ENCODE measurements at places on chromosomes 7 and 10.
A peak's percentile ranks its signal among the peaks of the same experiment; 100 is the strongest.

GRCh38 chr7:138125598-138126111 is 49.4 kb downstream of the AKR1D1 start:
- DNase-seq, result no peak

GRCh38 chr7:13908667-13909397 is 80.6 kb downstream of the ETV1 start:
- no peak for DNase-seq

DNA sequence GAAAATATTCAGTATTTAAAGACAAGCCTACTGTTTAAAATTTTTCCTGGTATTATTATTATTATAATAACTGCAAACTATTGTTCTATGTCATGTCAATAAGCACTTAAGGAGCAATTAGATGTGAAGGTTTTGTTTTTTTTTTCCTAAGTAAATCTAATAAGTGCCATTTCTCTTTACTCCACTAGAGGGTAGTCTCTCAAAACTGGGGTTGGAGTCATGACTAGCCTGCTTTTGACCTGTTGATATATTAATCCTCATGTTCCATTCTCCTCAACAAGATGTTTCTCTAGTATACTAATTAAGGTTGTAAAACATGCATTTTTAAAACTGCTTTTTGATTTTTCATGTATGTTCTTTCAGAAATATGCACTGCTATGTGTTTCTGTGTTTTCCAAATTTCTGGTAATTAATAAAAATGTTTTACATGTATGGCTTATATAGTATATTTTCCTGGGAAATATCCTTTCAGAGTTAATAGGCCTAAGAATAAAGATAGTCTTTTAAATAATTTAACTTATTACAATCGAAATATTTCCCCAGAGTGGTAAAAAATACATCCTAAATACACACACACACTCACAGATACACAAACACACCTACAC is 1.0 kb upstream of the LRRN3 start:
- peak; percentile 7 for DNase-seq

GRCh38 chr10:124943301-124944092 is 1.6 kb downstream of the ZRANB1 start:
- DNase-seq, result no peak

- no peak for DNase-seq
These were observed 154.3 kb downstream of the SLIT1 start for GRCh38 chr10:97031459-97031858.

DNA sequence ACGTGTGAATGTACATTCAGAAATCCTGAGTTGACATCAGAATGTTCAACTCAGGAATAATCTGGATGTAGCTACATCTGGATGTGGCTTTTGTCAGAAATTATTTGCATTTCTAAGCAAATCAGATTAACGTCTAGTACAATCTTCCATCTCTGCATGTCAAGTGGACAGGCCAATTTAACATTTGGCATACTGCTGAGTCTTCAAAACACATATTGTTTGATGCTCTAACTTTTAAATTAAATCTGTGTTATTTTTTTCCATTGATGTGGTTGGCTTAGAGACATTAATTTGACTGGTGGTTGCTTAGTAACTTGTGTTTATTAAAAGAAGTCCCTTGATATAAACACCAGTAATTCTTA is 3.4 kb downstream of the STAMBPL1 start:
- no peak for DNase-seq

- DNase-seq, result no peak
These were observed 420.2 kb downstream of the CDC14C start for GRCh38 chr7:49344556-49344955.

DNA sequence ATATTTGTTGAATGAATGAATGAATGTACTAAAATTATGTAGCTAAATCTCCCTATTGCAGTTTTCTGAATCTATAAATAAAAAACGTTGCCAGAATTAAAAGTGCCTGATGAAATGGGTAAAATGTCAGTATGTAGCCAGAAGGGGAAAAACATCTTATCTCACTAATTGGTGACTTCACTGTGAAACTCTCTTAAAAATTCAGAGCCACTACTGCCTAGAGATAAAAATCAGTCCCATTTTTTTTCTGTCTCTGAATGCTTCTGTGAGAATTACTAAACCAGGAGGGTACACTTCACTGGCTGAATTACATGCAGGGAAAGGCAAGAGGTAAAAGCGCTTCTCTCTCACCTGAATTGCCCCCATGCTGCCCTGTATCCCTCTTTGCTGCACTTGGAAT is 69.6 kb upstream of the HPS1 start:
- no peak for DNase-seq

GRCh38 chr10:30781670-30782121 is 152.1 kb upstream of the LYZL2 start:
- DNase-seq, result no peak

GRCh38 chr10:131888186-131888604 is 12.6 kb upstream of the PPP2R2D start:
- no peak for DNase-seq

DNA sequence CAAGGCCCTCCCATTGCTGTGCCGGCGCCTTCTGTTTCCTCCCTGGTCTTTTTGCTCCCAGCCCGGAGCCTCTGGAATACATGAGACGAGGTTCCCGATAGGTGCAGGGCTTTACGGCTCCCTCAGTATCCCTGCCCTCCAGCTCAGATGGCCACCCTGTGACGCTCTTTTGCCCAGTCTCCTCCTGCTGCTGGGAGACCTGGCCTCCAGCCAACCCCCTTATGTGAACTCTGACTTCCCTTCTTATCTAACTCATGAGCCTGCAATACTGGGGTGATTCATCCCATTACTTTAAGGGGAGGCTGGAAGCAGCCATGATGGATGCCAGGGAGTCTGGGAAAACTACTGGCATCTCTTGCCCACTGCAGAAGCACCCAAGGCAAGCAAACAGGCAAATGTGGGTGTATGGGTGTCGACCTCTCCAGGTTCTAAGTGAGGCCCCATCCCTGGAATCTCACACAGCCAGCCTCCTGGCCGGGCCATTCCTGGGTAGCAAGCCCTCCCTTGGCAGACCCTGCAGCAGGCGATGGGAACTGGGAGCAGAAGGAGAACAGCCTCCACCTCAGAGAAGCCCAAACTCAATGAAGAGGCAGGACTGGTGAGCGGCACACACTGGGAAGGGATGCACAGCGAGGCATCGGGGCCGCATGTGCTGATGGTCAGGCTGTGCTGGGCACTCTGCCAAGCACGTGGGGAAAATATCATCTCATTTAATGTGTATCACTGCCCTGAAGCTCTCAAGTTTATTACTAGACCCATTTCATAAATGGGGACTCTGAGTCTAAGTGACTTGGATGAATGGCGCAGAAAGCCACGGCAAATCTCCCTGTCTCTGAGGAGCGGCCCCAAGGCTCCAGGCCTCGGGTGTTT is 97.5 kb downstream of the FAM53B start:
- DNase-seq, result no peak

DNA sequence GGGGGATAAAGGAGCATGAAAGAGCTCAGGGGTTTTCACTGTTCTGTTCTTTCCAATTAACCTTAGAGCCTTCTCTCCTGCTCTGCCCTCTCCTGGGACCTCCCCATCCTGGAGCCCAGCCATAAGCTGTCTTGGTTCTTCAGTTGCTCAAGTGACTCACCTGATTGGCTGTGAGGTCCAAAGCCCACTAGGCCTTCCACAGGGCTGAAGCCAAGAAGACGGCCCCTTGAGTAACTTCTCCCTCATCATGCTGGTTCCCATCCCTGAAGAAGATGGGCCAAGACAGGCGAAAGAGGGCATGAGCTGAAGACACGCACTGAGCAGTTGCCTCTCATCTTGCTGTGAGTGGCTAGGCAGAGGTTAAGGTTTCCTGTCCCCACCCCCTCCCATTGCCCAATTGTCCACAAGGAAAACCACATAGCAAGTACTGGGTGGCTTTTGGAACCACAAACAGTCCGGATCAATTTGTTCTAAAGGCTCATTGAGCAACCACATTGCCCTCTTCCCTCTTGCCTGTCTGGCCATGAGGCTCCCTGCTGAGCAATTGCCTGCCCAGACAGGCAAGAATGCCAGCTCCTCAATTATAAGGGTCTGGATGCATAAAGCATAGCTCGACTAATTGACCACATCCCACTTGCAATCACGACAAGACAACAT is 43.9 kb upstream of the GPAM start:
- DNase-seq, result peak; percentile 38

GRCh38 chr7:613442-614140 is 93.9 kb upstream of the PDGFA start:
- DNase-seq, result no peak

- DNase-seq, result no peak
These were observed 497.3 kb upstream of the GALNT17 start for GRCh38 chr7:70634610-70635068.

- peak; percentile 38 for DNase-seq
These were observed 6.0 kb upstream of the TMED4 start for GRCh38 chr7:44587843-44588711.

- DNase-seq, result no peak
These were observed at the start of gene CYP2C18 for GRCh38 chr10:94683214-94684054. CYP2C18 (plus strand) TSS chr10:94683729; CDS start chr10:94683820, 91 bp downstream.

DNA sequence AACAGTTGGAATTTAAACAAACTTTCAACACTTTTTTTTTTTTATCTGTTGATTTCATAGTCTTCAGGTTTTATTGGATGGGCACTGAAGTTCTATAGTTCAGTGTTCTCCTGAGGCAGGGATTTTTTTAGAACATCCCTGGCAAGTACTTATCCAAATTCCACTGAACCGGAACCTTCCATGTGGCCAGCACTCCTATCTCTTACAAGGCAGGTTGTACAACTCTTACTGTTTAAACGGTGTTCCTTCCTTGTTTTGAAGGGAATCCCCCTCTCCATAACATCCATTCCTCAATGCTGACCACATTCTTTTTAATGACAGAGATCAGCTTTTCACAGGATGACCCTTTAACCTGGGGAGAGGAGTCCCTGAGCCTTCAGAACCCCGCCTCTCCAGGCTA is 238.9 kb upstream of the CTBP2 start:
- no peak for DNase-seq

DNA sequence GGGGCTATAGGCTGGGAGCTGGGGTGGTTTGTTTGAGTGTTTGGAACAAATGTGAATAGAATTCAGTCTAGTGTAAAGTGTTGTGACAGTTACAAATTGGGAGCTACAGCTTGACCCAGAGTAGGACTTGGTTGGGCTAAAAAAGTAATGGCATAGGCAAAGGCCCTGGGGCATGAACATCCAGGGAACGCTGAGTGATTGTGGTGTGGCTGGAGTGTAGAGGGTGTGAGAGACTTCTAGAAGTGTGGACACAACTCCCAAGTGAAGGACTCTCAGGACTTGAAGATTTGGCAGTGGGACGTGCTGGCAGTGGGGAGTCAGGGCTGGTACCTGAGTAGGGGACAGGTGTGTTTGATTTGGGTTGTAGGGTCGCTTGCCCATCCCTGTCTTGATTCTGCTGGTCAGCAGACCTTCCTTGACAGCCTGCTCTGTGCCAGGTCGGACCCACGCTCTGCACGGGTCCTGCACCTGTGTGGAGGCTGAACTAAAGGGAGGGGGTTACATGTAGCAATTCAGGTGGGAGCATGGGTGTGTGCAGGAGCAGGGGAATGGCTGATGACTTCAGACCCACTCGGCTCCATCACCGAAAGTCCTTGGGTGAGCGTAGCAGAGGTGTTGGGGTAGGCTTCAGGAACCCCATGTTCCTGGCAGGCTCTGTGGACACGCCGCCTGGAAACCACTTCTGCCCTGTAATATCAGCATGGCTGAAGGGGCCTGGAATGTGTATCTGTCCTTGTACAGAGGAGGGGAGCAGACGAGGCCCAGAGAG is 43.3 kb downstream of the ZMIZ1 start:
- no peak for DNase-seq

- DNase-seq, result no peak
These were observed 6.8 kb downstream of the HSPA14 start for GRCh38 chr10:14844948-14845347.

DNA sequence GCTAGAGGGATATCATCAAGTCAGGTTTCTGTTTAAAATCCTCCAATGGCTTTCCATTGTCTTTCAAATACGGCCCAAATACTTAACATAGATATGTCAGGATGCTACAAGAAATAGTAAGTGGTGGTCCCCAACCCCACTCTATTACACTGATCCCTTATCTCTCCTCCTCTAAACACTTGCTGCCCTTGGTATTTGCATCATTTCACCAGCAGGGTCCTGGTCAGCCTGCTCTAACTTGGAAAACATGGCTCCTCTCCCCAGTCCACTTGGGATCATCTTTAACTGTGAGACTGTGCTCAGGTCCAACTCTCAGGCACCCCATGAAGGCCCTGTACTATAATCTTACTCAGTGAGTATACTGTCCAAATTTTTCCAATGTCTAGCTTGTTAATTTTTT is 53.8 kb upstream of the GSAP start:
- DNase-seq, result no peak

GRCh38 chr10:133460208-133460769 is 6.5 kb downstream of the SCART1 start:
- no peak for DNase-seq

DNA sequence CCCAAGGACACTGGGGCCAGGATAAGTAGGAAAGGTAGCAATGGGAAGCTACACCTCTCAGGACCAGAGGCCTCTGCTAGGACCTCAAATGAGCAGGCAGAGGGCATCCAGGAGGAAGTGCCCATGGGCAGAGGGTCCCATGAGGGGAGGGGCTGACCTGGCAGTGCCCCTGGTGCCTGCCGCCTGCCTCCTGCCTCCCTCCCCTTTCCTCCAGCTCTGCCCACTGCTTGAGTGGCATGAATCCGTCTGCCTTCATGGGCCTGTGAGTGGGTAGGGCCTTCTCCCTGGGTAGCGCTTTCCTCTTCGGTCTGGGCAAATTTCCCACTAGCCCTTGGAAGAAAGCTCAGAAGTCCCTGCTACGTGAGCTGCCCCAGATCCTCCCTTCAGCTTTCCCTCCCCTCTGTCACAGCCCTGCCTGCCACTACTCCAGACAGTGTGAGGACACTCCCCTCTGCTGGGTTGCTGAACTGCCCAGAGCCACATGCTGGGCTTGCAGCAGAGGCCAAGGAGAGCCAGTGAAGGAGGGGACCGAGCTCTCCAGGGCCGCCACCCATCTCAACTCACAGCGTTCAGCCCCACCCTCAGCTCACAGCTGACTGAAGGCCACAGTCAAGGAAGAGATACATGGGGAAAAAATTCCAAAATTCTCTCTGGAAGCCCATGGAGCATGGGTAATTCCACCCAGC is 141.4 kb downstream of the ARHGAP22 start:
- peak; percentile 26 for DNase-seq

DNA sequence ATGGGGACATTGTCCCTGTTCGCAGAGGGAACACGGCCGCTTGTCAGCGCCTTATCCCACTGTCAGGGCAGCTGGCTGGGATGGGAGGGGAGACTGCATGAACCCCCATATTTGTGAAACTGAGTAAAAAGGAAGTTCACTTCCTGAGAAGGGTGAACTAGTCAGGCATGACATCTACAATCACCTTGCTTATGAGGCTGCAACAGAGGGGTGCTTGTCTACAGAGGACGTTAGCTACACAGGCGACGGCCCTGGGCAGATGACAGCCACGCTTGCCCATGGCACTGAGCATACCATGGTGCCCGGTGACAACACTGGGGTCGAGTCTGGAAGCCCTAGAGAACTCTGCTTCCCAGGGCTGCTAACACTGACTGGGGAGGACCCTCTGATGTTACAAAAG is 46.0 kb upstream of the KDM7A start:
- no peak for DNase-seq

- no peak for DNase-seq
These were observed 700.8 kb upstream of the KCND2 start for GRCh38 chr7:119572132-119572531.

- no peak for DNase-seq
These were observed 112.8 kb downstream of the PTEN start for GRCh38 chr10:87976101-87976743.

Data from DMS79 (cell line).